Chondrocyte (in vitro differentiated cells): ENCODE measurements at places on chromosomes 2 and 18. TPM values are rescaled to one million over a fixed set of nuclear protein-coding genes. Genes with fewer than 3 reads are reported as not detected.

TCF23 gene
- total RNA-seq = not detected in 3 replicates

COL5A2 gene
- total RNA-seq = 1,927 to 2,200 TPM (median 1,930 TPM) in 3 replicates

RNU2-63P gene
- 2.7 TPM in 1 of 3 replicates, not detected in the others for total RNA-seq

TEKT4 gene
- total RNA-seq = not detected in 3 replicates

HMSD gene
- total RNA-seq = not detected in 3 replicates

DGUOK gene
- 58.1 to 60.8 TPM (median 58.9 TPM) in 3 replicates for total RNA-seq

KCNK3 gene
- 0.77 to 2.9 TPM (median 2.8 TPM) in 3 replicates for total RNA-seq

ABCB11 gene
- total RNA-seq = not detected in 3 replicates

LDAH gene
- 16.8 to 22.0 TPM (median 18.1 TPM) in 3 replicates for total RNA-seq

ABCG5 gene
- total RNA-seq = not detected in 3 replicates

FLACC1 gene
- 1.4 to 2.1 TPM (median 1.5 TPM) in 3 replicates for total RNA-seq

KCTD1 gene
- 17.1 to 18.1 TPM (median 17.5 TPM) in 3 replicates for total RNA-seq

HOXD13 gene
- not detected in 3 replicates for total RNA-seq

ADGRF3 gene
- 0.10 to 0.85 TPM (median 0.12 TPM) in 3 replicates for total RNA-seq

KYNU gene
- 0.38 TPM in 1 of 3 replicates, not detected in the others for total RNA-seq
